ENCODE measurements at places on chromosomes 3 and 15.
A peak's percentile ranks its signal among the peaks of the same experiment; 100 is the strongest.

DNA sequence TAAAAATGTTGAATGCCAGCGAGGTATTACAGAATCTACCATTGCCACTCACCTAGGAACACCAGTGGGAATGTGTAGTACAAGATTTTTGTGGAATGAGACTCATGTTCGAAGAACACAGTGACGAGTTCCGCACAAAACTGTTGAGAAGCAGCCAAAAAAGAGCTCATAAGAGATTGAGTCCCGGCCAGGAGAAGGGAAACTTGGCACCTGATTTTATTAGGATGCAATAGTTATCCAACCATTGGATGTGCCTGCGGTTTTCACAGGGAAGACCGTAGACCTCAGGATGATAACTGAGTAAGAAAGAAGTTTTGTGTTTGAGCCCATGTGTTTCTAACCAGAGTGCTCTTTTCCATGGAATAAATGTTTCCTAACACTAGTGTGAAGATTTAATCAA is 88.9 kb downstream of the PTPRG start:
- DNase-seq = peak; percentile 91

DNA sequence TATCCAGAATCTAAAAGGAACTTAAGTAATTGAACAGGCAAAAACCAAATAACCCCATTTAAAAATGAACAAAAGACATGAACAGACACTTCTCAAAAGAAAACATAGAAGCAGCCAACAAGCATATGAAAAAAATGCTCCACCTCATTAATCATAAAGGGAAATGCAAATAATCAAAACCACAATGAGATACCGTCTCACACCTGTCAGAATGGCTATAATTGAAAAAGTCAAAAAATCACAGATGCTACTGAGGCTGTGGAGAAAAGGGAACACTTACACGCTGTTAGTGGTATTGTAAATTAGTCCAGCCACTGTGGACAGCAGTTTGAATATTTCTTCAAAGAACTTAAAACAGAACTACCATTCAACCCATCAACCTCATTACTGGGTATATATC is 220.7 kb downstream of the MEX3B start:
- no peak for DNase-seq

DNA sequence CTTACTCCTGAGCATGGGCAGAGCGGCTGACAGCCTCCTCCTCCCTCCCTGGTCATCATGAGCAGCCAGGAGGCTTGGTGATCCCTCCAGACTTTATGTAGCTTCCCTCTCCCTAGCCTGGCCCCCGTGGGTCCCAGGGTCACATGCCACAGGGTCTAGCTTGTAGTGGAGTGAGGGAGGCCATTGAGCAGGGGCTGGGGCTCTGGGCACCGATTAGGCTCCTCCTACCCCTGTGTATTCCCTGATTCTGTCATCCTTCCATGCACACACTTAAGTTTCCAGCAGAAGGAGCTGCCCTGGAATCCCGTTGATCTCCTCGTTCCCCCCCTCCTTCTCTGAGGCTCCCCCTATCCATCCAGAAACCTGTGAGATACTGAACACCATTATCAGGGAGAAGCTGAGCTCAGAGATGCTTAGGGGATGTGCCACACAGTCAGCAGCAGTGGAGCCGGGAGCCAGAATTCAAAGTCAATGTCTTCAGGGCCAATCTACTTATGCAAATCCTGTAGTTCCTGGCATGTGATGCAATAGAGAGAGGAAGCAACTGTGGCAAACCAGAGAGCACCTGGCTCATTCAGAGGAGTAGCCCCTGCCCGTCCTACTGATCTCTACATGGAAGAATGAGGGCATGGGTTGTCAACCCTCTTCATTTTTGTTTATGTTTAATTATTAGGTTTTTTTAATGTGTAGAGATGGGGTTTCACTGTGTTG is 17.2 kb downstream of the CCDC33 start:
- DNase-seq = peak; percentile 47

- DNase-seq = no peak
Observed at GRCh38 chr3:42061025-42061712, 30.0 kb upstream of the TRAK1 start.

GRCh38 chr3:151625086-151625485 is 108.6 kb upstream of the AADACL2 start:
- no peak for DNase-seq

DNA sequence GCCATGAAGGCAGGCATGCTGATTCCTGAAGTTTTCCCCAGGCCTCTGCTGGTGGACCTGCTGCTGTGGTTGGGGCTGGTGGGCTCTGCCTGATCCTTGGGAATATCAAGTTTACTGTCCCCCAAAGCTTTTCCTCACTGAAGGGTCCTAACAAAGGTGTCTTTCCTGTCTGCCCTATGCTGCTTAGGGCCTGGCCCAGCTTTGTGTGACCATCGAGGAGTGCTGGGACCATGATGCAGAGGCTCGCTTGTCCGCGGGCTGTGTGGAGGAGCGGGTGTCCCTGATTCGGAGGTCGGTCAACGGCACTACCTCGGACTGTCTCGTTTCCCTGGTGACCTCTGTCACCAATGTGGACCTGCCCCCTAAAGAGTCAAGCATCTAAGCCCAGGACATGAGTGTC is 13.2 kb upstream of the EXOG start:
- DNase-seq = no peak

DNA sequence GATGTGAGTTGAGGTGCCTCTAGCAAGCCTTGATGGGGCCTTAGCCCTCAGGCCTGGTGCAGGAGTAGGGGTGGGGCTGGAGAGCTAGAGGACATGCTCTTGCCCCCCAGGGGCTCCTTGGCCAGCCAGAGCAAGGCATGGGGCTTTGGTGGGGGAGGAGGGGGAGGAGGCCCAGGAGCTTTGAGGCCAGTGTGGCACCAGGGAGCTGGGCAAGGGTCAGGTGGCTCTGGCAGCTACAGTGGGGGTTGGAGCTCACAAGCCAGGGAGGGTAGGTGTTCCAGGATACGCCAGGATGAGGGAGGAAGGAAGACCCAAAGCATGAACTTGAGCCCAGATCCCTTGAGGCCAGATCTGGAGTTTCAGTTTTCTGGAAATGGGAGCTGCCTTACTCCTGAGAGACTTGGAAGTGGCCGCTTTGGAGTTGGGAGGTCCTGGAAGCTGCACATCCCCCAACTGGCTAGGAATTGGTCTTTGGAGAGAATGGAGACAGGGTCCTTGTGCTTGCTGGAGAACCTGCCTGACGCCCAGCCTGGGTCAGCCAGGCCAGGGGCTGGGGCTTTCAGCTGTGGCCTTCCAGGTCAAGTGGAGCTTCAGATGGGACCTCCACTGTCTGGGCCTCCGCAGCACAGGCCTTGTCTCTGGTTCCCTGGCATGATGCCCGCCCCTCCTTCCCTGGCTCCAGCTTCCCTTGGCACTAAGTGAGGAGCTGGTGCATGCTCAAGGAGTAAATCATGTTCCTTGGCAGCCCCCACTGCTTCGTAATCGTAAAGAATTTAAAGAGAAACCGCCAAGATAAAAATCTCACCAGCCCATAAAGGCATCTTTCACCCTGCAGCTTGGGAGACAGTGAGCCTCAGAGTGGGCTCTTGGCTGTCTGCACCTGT is 8.7 kb downstream of the SEMA3F start:
- peak; percentile 64 for DNase-seq

- DNase-seq = no peak
Observed at GRCh38 chr3:169739067-169739466, 25.8 kb downstream of the TERC start.

GRCh38 chr15:52464478-52464877 is 64.2 kb downstream of the MYO5A start:
- no peak for DNase-seq

GRCh38 chr3:30702828-30703397 is 96.5 kb downstream of the TGFBR2 start:
- no peak for DNase-seq

DNA sequence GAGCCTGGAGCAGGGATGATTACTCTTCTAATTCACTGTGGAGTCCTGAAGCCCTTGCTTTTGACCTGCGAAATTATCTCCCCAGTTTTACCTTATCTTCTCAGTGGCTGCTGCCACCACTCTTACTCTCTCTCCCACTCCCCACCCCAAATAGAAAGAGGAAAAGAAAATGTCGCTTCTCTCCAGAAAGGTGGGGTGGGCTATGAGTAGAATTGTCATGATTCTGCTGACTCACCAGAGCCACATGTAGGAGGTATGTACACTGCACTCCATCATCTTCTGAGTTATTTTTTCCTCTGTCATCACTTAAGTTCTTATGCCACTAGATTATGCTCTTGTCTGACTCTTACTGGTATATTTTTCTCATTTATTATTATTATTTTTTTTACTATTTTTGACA is 43.9 kb upstream of the TMEM158 start:
- no peak for DNase-seq

DNA sequence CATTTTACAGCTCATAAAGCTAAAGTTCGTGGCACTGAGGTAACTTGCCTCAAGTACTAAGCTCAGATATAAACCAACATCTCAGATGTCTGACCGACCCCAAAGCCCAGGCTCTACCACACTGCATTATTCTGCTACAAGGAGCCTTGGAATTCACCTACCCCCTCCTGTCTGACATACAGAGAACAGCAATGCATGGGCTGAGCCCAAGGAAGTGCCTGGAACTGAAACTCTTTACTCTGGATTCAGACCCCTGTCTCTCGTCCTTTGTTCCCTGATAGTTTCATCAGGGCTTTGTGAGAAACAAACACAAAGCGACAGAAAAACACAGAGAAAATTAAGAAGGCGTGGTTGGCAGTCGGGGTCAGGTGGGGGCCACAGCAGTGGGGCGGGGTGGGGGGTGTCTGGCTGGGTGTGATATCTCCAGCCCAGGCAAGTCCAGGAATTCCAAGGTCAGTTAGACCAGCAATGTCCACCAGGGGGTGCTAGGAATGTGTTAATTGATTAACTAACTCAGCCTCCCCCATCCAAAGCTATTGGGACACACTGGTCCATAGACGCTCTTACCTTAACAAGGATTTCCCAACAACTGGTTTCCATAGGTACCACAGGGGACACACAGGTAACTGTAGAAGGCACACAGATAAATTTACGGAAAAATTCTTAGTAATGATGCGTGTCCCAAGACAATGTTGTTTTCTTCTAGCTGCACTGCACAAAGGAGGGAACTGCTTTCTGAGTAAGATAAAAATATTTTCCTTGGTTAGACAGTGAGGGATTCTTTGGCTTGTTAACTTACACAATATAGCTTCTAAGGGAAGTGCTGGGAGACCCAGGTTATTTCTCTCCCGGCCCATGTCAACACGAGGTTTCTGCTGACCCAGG is 18.8 kb upstream of the SSUH2 start:
- peak; percentile 9 for DNase-seq

DNA sequence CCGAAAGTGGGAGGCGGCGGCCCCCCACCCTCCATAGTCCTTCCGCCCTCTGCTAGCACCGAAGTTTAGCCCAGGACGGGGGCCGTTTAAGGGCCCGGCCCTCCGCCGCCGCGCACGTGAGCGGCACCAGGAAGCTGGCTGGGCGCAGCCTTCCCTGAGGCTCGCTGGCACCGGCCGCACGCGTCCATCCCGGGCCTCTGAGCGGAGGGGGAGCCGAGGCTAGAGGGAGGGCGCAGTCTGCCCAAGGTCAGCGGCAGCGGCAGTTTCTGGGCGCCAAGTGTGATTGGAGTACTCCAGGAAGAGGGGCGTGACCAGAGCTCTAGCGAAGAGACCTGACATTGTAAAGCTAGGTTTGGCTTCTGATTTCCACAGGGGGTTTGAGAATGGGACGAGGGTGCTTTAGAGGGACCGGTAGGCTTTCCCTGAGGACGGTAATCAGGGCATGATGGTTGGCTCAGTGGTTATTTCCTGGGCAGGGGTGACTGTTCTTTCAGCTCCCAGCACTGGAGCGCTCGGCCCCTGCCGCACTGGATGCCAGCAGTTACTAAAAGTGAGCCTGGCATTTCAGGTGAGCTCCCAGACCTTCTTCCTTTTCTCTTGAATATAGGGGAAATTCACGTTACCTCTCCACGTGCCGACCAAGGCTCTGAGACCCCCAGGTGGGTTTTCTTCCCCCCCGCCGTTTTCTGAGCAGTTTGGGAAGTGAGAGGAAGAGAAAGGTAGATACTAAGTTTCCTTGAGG is 853 bp downstream of the TEX264 start:
- peak; percentile 1 for DNase-seq

DNA sequence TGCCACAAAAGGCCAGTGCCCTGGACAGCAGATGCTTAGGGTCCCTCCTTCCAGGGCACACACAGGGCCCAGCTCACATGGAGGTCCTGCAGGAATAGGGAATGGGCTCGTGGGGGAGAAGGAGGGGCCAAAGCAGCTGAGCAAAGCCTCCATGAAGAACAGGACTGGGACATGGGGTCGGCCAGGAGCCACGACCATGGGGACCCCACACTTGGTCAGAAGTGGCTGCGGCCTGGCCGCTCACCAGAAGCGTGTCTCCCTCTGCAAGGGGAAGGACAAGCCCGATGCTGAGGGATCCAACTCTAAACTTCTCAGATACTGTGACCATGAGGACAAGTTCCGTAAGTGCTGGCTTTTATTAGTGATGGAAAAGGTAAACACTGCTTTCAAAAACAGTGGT is 15.3 kb downstream of the RBPMS2 start:
- no peak for DNase-seq

- DNase-seq = peak; percentile 68
Observed at GRCh38 chr3:134464064-134464688, 21.6 kb downstream of the ANAPC13 start.

DNA sequence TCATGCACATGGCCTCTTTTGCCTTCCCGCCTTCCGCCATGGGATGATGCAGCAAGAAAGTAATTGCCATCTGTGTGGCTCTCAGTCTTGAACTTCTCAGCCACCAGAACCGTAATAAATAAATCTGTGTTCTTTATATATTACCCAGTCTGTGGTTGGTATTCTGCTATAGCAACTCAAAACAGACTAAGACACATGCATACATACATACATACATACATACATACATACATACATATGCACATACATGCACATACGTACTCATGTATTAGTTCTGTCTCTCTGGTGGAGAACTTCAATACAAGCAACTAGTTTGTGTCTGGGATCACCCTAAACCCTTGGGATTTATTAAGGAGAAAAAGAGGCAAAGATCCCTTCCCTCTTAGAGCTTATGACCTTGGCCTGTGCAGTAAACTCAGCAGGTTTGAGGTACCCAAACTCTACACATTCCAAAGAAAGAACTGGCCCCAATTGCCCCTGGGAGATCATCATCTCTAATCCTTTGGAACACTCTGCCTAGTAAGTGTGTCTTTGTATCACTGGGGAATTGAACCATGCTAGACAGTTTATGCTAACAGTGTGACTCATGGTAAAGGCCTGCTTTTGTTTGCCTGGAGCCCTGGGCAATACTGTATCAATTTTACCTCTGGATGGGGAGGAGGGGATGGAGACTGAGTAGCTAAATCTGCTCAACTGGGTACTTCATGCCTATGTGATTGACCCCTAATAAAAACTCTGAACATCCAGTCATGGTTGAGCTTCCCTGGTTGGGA is 115.6 kb upstream of the LMCD1 start:
- no peak for DNase-seq

- DNase-seq = no peak
Observed at GRCh38 chr15:77554306-77555080, 78.2 kb downstream of the LINGO1 start.

DNA sequence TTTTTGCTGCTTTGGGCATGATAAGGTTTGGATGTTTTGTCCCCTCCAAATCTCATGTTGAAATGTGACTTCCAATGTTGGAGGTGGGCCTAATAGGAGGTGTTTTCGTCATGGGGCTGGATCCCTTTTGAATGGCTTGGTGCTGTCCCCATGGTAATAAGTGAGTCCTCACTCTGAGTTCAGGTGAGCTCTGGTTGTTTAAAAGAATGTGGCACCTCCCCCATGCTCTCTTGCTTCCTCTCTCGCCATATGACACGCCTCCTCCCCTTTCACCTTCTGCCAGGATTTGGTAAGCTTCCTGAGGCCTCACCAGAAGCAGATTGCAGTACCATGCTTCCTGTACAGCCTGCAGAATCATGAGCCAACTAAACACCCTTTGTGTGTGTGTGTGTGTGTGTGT is 255.5 kb downstream of the EPHB1 start:
- DNase-seq = no peak

GRCh38 chr3:59017617-59017984 is 32.2 kb downstream of the CFAP20DC start:
- no peak for DNase-seq
